ENCODE measurements at places on chromosomes 12 and 14.
A peak's percentile ranks its signal among the peaks of the same experiment; 100 is the strongest.

DNA sequence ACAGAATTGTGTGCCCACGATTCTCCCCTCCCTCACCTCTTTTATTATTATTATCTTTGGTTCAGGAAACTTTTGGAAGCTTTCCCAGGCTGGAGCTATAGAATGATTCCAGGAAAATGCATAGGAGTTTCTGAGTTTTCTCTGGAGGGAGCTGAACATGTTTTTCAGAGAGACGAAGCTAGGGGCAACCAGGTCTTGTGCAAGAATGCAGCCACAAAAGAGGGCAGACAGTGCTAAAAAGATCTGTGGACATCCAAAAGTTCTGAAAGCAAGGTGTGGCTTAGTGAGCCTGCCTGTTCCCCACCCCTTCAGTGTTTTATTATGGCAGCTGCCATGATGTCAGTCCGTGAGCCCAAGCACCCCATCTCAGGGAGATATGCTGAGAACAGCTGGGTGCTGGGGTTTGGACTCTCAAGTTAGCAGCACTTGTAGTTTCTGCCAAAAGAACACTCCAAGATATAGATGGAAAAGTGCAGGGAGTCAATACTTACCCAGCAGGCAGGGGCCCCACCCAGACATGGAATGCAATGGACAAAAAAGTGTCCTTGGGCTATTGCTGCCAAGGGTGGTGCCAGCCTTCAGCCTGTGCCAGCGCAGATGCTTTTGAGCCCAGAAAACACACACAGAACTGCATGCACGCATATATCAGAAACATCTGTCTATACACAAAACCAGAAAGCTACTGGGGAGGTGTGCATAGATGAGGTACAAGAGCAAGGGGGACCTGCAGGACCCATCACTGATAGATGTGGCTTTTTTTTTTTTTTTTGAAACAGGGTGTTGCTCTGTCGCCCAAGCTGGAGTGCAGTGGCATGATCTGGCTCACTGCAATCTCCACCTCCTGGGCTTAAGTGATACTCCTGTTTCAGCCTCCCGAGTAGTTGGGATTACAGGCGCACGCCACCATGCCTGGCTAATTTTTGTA, 17.0 kb upstream of the IRF2BPL start:
- no peak for DNase-seq

DNA sequence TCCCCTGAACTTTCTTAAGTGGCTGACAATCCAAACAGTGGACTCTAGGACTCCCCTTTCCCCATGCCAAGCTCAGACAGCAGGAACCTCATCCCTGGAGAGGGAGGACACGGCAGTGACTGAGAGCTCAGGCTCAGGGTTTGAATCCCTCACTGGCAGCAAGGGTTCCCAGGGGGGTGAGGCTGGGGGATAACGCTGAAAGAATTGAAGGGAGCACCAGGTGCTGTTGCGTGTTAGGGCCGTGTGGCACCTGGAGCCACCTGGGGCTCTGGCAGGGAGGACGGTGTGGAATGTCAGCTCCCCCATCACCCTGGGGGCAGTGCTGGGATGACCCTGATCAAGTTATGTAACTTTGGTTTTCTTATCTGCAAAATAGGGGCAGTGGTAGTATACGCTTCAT, 40.1 kb downstream of the ANO2 start:
- no peak for DNase-seq

GRCh38 chr14:93183596-93184317, 940 bp downstream of the MOAP1 start:
- no peak for DNase-seq

GRCh38 chr14:91232603-91233002, 11.9 kb downstream of the GPR68 start:
- no peak for DNase-seq

DNA sequence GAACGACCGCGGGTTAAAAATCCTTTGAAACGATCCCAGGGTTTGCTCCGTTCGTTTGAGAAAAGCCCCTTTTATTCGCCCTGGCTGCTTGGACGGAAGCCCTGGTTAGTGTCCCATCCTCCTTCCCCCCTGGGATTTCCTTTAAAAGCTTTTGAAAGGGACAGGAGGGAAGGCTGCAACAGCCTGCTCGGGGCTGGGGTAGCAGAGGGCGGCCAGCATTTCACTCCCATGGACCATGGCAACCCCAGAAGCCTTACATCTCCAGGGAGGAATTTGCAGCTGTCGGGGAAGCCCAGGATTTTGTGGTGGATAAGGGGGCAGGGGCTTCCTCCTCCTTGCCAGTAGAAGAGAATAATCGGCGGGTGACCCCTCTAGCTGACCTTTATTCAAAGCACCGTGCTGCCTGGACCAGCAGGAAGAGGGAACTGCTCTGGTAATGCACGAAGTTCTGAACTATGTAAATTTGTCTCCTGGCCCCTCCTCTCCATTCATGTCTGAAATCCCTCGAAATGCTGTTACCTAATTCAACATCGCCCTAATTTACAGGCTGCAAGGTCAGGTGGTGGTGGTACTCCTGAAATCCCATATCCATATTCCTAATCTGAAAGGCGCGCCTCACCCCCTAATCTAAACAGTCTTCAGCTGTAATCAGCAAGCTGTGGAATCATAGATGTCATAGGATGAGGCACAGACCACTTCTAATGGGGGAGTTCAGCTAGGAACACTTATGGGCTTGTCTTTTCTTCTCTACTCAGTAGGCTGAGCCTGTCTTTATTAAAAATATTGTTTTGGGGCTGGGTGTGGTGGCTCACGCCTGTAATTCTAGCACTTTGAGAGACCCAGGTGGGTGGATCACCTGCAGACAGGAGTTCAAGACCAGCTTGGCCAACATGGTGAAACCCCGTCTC, 1.0 kb upstream of the CLIP1 start:
- DNase-seq: peak; percentile 39

DNA sequence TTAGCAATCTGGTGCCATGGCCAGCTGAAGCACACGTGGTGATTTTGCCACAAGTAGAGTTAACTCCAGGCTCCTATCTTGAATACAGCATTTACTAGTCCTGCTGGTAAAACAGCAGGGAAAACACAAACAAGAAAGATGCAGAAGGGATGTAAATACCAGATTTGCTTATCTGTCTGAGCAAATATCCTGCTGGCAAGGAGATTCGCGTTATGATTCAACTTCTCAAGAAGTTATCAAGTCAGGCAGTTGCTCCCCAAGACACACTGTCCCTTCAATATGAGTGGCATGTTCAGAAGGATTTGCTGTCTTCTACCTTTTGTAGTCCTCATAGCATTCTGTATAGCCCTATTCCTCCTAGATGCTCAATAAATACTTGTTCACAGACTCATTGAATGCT, 171.2 kb upstream of the EGLN3 start:
- DNase-seq: no peak

- no peak for DNase-seq
Measured at GRCh38 chr12:47903927-47904712, 674 bp downstream of the VDR start.

GRCh38 chr14:50601394-50601793, 41.4 kb downstream of the ATL1 start:
- no peak for DNase-seq

- DNase-seq: peak; percentile 81
Measured at GRCh38 chr12:13278249-13278787, 81.8 kb downstream of the EMP1 start.

- DNase-seq: no peak
Measured at GRCh38 chr12:69822201-69822860, 2.7 kb upstream of the MYRFL start.

- no peak for DNase-seq
Measured at GRCh38 chr12:92533280-92533890, 169.4 kb upstream of the PLEKHG7 start.

GRCh38 chr12:121034616-121035305, 4.3 kb downstream of the OASL start:
- no peak for DNase-seq

DNA sequence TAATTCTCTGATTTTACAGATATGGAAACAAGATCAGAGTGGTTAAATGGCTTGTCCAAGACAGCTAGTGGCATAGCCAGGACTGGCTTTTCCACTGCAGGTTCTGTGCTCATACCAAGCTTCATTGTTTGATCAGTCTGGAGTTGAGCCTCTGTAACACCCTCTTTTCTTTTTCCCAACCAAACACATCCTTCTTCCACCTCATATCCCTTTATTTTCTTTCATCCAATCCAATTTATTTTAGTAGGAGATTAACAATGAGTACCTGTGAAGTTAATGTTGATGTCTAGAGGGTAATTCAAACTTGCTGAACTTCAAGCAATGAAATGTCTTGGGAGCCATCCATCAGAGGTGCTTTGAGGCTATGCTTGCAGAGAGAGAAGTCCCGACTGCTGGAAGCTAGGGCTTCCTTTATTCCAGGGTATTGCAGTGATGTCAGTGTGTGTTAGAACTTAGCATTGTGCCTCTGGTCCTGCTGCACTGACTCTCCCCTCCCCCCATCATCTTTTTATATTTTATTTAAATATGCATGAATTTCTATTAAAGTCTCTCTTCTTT, 452.1 kb upstream of the PDE3A start:
- peak; percentile 26 for DNase-seq

- DNase-seq: no peak
Measured at GRCh38 chr12:103524238-103524875, 28.6 kb upstream of the C12orf42 start.

GRCh38 chr14:100874051-100874410, 29.5 kb downstream of the RTL1 start:
- no peak for DNase-seq

DNA sequence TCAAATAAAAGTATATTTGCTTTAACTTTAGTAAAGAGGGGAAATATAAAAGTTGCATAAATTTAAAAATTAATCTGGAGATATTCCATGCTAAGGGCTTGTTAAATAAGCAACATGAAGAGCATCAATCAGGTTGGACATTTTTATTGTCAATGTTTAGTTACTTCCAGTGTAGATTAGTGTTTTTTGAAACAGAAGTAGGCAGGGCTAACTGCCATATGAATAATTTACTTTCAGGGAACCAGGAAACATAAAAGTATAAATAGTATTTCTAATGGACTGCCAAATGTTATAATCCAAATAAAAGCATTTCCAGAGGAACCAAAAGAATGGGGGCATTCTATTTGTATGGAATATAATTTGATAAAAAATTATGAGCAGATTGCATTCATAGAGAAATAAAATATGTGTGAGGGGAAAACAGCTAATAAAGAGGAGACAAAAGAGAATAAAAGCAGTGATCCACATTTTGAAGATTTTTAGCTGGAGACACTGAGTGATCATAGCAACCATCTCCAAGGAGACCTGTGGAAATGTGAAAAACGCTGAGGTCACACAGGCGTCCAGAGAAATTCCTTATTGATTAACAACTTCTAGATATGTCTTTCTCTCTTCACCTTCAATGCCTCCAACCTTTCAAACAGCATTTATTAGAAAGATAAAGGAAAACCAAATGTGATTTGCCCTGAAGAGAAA, 70.8 kb downstream of the SRGAP1 start:
- peak; percentile 52 for DNase-seq

DNA sequence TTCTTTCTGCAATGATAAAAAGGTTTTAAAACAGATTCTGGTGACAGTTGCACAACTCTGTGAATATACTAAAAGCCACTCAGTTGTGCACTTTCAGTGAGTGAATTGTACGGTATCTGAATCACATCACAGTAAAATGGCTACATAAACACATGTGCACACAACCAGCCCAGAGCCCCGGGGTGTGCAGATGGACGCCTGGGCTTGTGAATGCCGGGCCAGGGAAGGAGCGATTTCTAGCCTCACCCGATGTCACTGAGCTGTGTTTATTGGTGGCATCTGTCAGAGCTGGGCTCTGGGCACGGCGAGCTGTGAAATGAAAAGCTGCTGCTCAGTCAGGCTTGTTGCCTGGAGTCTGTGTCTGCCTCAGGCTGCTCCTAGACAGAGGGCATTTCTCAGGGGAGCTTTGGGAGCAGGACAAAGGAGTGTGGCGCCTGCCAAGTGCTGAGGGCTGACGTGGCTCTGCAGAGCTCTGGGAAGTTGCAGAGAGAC, 25.9 kb downstream of the RHOF start:
- peak; percentile 27 for DNase-seq

DNA sequence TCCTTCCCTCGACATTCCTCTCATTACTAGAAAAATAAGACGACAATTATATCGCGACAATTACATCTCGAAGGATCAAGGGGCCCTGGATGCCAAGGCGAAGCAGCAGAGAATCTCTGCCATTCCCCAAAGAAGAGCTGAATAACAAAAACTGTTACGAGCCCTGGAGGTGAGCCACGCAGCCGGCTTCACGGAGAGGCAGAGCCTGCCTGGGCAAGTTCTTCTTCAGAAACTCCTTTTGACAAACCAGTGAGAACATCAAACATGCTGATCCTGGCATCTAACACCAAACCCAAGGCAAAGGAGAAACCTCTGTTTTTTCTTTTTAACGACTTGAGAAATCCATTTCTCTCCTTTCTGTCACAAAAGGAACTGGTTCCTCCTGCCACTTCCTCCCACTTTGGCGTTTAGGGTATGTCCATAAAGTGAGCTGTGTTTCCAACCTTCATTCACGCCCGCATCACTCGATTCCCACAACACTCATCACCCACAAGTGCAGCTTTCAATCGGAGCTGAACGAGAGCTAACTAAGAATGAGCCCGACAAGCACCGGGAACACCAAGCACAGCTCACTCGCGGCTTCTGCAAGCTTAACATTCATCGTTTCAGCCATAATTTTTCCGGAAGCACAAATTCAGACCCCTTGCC, 21.5 kb downstream of the CCDC88C start:
- DNase-seq: no peak

- no peak for DNase-seq
Measured at GRCh38 chr12:87320724-87321123, 708.5 kb downstream of the C12orf50 start.

GRCh38 chr14:90828642-90829487, 12.6 kb upstream of the TTC7B start:
- no peak for DNase-seq

DNA sequence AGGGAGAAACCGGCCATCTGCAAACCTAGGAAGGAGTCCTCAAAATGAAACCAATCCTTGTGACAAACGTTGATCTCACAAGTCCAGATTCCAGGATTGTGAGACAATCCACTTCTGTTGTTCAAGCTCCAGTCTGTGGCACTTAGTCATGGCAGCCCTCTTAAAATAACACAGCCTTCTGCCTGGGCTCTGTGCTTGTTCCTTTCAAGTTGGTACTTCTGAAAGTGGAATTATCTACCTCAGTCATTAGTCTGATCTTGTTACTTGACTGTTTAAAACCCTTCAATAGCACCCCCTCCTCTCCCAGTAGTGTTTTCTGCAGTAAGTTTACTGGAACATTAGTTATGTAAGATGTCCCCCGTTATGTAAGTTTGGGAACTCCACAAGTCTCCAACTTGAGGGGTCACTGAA, 111.0 kb upstream of the HIF1A start:
- no peak for DNase-seq

DNA sequence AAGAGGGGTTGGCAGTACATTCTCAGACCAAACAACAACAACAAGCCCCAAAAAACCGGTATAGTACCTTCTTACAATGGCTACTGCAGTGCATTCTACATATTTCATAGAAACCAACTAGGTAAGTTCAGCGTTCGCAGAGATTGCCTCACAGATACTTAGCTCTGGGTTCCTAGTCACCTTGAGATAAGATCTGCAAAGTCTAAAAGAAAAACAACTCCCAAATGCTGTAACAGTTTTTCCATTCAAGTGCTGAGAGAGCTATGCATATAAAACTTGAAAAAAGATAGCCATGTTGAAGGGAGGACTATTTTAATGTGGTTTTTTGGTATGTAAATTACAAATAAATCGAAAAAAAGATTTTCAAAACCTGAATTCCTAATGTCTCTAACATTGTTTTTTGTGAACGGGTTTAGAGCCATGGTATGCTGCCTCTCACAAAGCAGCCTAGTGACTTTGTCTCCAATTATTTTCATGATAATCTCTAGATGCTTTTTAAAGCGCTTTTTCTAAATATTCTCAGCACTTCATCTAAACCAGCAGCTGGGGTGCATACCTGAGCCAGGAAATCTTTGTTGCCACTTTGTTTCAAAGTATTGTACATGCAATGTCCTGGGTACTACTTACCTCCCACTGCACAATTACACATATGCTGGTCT, 56.6 kb upstream of the CRACR2A start:
- DNase-seq: no peak

Measured in NCI-H1092 treated with DMSO at 0.1 percent for 48 hours (cell line).